Fibroblast of mammary gland (primary cell): ENCODE measurements at places on chromosomes 7 and 10.

- DNase-seq = no peak
Observed at GRCh38 chr7:36486336-36486735, 96.7 kb downstream of the ANLN start.

- no peak for DNase-seq
Observed at GRCh38 chr7:117872561-117873309, 506 bp downstream of the CTTNBP2 start.

DNA sequence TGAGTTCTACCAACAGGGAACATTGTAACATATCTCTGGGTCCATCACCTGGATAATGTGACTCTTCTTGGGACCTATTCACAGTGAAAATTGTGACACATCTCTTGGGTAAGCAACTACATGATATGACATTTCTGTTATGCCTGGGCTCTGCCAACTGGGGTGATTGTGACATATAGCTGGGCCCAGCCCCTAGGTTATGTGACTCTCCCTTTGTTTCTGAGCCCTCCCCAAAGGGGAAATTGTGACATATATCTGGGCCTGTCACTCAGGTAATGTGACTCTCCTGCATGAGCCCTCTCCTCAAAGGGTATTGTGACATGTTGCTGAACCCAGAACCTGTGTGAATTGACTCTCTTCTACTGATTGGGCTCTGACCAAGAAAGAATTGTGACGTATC lies 22.4 kb upstream of the ZNF107 start:
- DNase-seq = no peak

GRCh38 chr7:19181634-19182033 lies 36.4 kb upstream of the FERD3L start:
- peak; percentile 14 for DNase-seq

DNA sequence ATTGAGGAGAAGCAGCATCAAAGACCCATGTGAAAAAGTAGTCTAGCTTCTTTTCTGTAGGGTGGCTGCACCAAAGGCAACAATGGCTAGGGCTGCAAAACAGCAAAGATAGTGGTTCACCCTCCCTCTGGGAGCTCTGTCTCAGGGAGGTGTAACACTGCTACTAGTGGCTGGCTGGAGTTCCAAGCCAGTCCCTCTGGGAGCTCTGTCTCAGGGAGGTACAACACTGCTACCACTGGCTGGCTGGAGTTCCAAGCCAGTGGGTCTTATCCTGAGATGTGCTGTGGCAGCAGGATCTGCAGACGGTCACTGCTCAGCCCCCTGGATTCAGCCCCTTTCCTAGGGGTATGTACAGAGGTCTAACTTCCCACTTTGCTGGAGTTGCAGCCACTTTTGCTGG lies 37.9 kb upstream of the TMEM140 start:
- no peak for DNase-seq

DNA sequence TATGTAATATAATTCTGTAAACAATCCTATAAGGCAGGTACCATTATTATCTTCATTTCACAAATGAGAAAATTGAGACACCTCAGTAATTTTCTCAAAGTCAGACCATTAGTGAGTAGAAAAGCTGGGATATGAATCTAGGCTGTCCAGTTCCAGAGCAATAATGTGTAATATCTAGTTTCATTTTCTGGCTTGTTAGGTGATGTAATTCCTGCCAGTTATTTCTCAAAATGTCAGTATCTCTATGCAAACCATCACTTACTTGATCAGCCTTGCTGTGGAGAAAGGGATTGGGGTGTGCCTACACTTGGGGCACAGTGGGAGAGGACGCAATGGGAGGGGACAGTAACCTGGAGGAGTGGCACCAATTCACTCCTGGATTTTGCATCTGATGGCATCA lies 157.5 kb downstream of the LYZL1 start:
- DNase-seq = no peak

GRCh38 chr7:45911311-45911710 lies 9.8 kb downstream of the IGFBP3 start:
- DNase-seq = no peak

DNA sequence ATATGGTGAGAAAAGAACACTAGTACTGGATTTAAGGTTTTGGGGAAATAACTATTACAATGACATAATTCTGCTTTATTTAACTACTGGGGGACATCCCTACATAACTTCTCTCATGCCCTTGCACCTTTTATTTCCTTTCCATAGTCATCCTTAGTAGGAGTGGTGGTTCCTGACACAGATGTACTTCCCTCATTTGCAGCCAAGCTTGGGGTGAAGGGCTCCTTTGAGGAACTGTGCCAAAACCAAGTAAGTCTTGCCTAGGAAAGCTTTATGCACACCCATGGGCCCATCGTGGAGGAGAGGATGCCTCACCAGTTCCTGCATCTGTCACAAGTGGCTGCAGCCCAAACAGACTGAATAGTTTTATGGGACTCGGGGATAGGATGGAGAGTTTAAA lies 20.6 kb downstream of the ZDHHC6 start:
- DNase-seq = no peak

GRCh38 chr7:121195874-121196273 lies 132.9 kb upstream of the WNT16 start:
- DNase-seq = no peak

DNA sequence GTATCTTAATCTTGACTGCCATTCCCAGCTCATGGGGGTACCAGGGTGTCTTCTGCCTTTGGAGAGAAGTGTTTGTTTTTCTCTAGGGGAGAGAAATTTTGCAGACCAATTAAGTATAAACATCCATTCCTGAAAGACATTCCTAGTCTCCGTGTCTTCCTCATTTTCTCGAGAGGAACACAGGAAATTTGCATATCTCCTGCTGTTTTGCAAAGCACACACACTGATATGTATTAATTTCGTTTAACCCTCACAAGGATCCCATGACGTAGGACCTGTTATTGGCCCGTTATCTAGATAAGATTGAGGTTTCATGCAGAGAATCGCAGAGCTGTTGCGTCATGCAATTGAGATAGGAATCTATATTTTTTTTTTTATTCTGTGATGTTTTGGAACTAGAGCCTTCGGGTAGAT lies 944 bp downstream of the RHBDD2 start:
- peak; percentile 38 for DNase-seq

- no peak for DNase-seq
Observed at GRCh38 chr10:341081-341740, 206.0 kb downstream of the ZMYND11 start.
